ENCODE measurements at places on chromosomes 12 and 14. TPM values are rescaled to one million over a fixed set of nuclear protein-coding genes. Genes with fewer than 3 reads are reported as not detected.

DNA sequence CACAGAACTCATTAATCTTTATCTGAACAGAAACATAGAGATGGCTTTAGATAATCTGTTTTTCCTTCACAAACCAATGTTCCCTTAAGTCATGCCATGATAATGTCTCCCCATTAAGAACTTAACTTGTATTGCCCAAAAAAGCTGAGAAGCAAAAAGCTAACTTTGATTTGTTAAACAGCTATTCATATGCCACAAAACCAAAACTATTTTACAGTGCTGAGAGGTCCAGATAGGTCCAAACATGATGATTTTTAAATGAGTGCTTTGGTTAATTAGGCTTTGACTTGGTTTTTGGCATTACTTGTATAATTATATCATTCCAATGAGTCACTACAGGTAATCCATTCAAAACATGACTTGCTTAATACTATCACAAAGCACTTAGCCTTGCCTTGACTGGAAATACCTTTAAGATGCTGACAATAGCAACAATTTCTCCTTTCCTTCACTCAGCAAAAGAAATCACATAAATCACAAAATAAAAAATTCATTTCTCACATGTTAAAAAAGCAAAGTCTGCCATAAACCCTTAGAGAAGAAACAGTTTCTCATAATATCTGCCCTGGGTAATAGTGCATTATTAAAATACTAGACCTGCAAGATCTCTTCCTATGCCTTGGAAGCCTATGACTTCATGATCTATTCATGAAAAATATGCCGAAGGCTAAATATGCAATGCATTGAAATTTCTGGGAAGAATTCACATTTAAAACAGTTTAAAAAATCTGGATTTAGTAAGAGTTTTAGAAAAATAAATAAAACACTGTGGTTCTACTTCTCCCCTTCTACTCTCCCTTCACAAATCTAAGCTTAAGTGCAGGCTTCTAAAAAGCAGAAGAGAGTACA lies 52.0 kb upstream of the SAV1 start:
- H3K27me3 ChIP-seq = no peaks in the 10 kb centered on the region
- peaks cover 9% of the 10 kb centered on the region for H3K4me1 ChIP-seq
- DNase-seq = peak; percentile 73
- no peak overlapping the region for H3K4me3 ChIP-seq

DNA sequence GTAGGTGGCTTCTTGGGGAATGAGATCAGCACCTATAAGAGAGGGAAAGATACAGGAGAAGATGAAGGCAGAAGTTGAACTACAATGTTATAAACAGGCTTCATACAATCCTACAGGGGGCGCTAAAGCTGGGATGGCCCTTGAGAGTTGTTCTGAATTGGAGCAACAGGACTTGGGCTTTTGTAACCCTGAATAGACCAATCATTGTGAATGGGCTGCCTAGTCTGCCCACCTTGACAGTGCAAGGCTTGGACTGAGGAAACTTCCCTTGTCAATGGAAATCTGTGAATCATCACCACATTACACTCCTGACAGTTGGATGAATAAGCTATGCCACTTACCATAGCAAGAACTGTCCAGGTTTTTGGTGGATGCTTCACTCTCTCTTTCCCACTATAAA lies 306.1 kb downstream of the KCNC2 start:
- H3K4me1 ChIP-seq = 0 out of 2 replicates have a peak, but pooled peaks cover 2% of the 10 kb centered on the region
- no peak overlapping the region for H3K27ac ChIP-seq
- H3K4me3 ChIP-seq = no peak overlapping the region
- no peak for DNase-seq

The TAS2R7 gene
- not detected for total RNA-seq

GRCh38 chr12:54566792-54567191 lies 17.4 kb downstream of the PDE1B start:
- H3K36me3 ChIP-seq = no peaks in the 10 kb centered on the region
- H3K4me3 ChIP-seq = no peak overlapping the region
- no peak overlapping the region for H3K27ac ChIP-seq
- H3K27me3 ChIP-seq = peaks cover 17% of the 10 kb centered on the region

- peak; percentile 72 for DNase-seq
- peaks cover 2% of the 10 kb centered on the region for H3K27me3 ChIP-seq
- H3K36me3 ChIP-seq = no peaks in the 10 kb centered on the region
- H3K27ac ChIP-seq = no peak overlapping the region
Measured at GRCh38 chr12:54958048-54958658, 26.4 kb downstream of the TESPA1 start.

All from IMR-90 (cell line).